CD4-positive, alpha-beta memory T cell (primary cell): ENCODE measurements at places on chromosomes 7 and 10.

DNA sequence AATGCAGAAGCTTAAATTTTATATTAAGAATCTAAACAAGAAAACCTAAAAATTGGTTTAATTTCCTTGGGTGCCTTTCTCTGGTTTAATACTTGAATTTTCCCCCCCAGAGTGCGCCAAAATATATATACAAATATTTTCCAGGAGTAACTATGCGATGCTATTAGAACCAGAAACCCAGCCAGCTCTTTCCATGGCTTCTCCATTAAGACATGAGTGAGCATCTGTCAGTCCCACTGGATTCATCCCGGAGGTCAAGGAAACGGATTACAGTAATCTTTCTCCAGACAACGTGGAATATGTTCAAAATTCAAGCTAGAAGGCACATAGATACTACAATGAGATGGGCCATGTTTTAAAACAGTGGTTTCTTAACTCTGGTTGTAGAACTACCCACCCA, 148.8 kb downstream of the TAX1BP1 start:
- DNase-seq = no peak

GRCh38 chr10:104002911-104003310, 36.0 kb downstream of the SLK start:
- no peak for DNase-seq

GRCh38 chr10:22635650-22636049, 78.7 kb downstream of the PIP4K2A start:
- no peak for DNase-seq

GRCh38 chr10:11147722-11148121, 130.1 kb downstream of the CELF2 start:
- no peak for DNase-seq

- DNase-seq = no peak
Observed at GRCh38 chr7:130853503-130854279, 119.7 kb upstream of the KLF14 start.
